Stimulated activated CD4-positive, alpha-beta T cell treated with anti-CD3 and anti-CD28 coated beads, TNF-alpha, amount 100 ng/mL, for 4 hours (primary cell): ENCODE measurements at places on chromosomes 4 and X.

GRCh38 chr4:17324386-17324830 lies 187.5 kb downstream of the QDPR start:
- DNase-seq: peak; percentile 15

- no peak for DNase-seq
Observed at GRCh38 chr4:21041708-21042107, 341.4 kb downstream of the PACRGL start.

GRCh38 chrX:153576961-153577360 lies 22.0 kb downstream of the CCNQ start:
- DNase-seq: no peak

DNA sequence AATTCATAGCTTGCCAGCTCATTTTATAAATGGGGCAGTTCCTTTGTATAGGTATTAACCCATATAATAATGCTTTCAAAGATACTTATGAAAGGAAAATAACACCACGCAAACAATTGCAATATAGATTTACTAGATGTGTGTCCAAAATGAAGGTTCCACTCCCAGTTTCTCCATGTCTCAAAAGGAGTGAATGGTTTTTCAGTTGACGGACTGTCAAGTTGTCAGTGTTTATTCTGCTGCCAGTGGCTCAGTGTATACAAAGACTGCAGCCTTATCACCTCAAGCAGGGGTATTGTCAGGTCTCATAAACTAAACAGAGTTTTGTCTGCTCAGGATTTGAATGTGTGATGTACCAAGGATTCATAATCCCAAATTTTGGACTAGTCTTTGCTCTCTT lies 585.3 kb upstream of the ATOH1 start:
- DNase-seq: no peak

DNA sequence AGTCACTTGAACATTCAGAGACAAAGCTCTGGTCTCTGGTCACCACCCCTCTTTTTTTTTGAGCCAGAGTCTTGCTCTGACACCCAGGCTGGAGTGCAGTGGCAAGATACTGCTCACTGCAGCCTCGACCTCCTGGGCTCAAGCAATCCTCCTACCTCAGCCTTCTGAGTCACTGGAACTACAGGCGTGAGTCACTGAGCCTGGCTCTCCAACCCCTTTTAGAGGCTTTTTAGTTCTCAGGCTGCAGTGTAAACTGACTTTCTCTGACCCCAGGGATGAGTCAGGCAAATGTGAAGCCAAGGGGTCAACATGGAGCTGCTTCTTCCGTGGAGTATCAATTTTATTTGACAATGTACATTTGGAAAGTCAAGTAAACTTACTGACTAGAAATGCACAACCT lies 229.2 kb downstream of the PTTG2 start:
- no peak for DNase-seq

DNA sequence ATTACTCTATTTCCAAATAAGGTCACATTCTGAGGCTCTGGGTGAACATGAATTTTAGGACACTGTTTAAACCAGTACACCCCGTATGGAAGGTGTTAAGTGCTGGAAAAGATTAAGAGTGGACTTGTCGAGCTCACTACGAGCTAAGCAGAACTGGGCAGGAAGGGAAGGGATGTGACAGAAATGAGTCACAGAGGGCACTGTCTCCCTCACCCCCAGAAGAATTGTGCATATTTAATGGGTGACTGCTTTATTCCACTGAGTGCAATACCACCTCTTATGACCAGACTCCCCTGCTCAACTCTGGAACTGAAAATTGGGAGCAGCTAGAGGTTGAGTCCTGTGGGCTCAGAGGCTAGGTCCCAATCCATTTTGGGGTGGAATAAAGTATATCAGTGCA lies 187.4 kb upstream of the RPS6KA3 start:
- DNase-seq: no peak

DNA sequence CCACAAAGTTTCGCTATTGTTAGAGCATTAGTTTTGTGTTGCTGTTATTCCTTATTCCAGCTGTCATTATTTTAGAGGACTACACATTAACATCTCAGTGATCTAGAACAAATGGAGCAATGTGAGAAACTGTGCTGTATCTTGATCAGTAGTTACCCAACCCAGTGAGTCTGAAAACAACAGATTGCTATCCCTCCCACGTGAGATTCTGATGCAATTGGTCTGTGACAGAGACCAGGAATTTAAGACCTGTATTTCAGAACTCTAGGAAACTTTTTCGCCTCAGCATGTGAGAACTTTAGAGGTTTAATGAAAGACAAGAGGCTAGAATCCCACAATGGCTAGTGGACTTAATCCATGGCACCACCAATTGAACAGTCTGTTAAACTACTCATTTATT lies 35.7 kb upstream of the CDS1 start:
- no peak for DNase-seq
